Vagina (tissue), 2 donors: ENCODE measurements at places on chromosomes 5 and 9.

- DNase-seq = no peak
These were observed 19.7 kb downstream of the NFIL3 start for GRCh38 chr9:91403665-91404543.

GRCh38 chr5:69484891-69485290 lies 7.7 kb upstream of the OCLN start:
- DNase-seq = no peak

GRCh38 chr9:37583522-37584121 lies 7.4 kb upstream of the FBXO10 start:
- DNase-seq = no peak

- no peak for DNase-seq
These were observed 31.8 kb downstream of the TSTD2 start for GRCh38 chr9:97601228-97601898.

GRCh38 chr9:78363221-78363620 lies 66.3 kb downstream of the PSAT1 start:
- no peak for DNase-seq

GRCh38 chr5:72209147-72210115 lies 102.2 kb downstream of the MAP1B start:
- DNase-seq = no peak
